ENCODE measurements at places on chromosomes 13 and 19. TPM values are rescaled to one million over a fixed set of nuclear protein-coding genes. Genes with fewer than 3 reads are reported as not detected.

DNA sequence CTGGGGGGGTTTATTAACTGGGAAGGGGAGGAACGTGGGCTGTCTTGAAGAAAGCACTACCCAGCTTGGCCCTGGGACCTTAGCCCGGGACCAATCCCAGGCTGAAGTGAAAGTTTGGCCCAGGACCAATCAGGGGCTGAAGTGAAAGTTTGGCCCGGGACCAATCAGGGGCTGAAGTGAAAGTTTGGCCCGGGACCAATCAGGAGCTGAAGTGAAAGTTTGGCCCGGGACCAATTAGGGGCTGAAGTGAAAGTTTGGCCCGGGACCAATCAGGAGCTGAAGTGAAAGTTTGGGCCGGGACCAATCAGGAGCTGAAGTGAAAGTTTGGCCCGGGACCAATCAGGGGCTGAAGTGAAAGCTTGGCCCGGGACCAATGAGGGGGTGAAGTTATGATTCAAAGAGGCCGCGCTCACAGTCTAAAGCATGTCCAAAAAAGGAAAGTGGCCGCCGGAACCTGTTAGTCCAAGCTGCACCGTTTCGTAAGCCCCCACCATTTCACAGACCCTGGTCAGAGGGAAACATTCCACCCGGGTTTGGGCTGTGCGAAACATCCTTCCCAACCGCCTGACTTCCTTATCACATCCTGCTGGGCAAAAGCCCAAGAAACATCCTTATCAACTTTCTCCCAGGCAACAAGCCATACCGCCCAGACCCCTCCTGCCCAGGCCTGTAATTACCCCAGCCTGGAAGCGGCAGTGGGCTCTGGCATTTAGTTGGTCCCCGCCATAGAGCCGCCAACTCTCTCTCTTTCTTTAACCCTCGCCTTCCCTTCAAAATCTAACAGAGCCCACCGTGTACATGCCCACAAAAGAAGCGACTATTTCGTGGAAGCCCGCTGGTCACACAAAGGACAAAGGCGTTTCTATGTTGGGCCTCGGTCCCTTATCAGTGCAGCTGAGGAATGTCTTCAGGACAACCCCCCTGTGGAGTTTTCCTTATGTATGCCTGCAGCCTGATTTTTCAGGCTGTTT, 1.1 kb downstream of the ZNF850 start:
- no peak for DNase-seq

- DNase-seq: no peak
These were observed 227.5 kb upstream of the STARD13 start for GRCh38 chr13:33512880-33513554.

DNA sequence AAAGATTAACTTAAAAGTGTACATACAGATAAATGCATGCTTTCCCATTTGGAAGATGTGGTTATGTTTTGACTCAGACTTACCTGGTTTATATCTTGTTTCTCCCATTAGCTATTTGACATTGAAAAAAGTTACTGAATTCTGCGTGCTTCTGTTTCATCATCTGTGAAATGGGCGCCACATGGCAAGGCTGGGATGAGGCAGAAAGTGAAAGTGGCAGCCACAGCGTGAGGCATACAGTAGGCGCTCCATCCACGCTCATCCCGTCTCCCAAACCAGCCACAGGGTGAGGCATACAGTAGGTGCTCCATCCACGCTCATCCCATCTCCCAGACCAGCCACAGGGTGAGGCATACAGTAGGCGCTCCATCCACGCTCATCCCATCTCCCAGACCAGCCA, 14.0 kb upstream of the TMEM255B start:
- no peak for DNase-seq

ZNF880 gene
- total RNA-seq: 6.9 TPM

SMIM44 gene
- total RNA-seq: not detected

DNA sequence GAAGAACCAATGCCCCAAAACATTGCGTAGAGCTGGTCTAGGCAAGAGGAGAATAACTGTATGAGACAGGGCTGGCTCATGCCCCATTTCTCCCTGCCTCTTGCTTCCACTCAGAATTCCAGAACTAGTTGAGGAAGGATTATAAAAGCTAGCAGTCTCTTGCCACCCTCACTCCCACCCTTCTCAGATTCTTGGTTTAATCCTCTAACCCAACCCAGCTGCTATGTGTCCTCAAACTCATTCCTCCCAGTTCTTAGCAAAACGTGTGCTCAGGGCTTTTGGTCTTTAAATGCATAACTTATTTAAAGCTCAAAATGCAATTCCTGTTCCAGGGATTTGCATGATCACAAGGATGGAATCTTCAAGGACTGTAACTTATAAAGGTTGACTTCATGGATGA, 466.3 kb downstream of the COG6 start:
- no peak for DNase-seq

CCDC194 gene
- total RNA-seq: 0.37 TPM

- peak; percentile 88 for DNase-seq
These were observed 5.9 kb upstream of the EHD2 start for GRCh38 chr19:47707135-47707925.

DNA sequence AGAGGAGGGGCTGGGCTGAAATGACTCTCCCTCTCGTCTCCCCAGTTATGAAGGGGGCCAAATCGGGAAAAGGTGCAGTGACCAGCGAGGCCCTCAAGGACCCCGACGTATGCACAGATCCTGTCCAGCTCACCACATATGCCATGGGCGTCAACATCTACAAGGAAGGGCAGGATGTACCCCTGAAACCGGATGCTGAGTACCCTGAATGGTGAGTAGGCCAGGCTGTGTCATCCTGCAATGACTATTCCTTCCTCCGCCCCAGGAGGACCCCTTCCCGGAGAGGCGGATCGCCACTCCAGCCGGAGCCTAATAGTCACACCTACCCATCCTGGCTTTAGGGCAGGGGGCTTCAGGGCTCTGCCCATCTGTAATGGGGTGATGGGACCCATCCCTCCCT, 2.6 kb downstream of the MRPL54 start:
- DNase-seq: no peak

TNFSF13B gene
- 3.3 TPM for total RNA-seq

TMEM161A gene
- total RNA-seq: 36.1 TPM

PPAN gene
- 123 TPM for total RNA-seq

DNA sequence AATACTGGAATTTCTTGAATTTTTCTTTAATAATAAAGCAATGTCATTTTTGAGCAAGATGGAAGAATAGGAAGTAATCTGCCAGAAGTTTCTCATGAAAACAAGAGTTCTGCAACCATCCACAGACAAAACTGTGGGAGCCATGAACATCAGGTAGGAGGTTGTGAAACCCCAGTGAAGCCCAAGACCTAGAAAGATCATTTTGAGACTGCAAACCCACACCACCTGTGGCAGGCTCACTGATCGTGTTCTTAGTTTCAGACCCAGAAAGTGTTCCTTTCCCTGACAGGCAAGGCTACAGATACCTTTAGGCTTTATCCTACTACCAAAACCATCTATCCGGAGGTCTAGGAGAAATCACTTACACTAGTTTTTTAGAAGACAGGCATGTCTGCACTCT, 2189.8 kb upstream of the PCDH20 start:
- DNase-seq: no peak

DNA sequence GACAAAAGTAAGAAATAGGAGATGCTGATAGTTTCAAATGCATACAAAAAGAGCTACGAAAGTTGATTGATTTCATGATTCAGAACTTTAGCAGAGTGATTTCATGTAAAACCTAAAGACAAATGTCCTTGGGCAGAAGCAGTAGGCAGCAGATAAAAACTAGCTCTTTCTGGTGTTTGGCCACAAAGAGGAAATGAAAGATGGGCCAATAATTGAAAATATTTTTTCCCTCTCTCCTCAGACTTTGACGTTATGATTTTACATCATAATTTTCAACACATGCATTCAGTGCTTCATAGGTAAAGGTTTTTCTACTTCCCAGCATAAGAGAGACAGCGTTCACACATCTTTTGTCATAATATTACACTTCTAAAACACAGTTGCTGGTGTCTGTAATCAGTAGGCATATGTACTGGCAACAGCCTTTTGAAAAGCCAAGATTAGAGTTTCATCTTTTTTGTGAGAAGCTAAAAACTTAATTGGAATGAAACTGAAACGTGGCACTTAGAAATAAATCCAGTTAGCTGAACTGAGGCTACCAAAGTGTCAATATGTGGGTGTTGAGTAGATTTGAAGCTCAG, 9.3 kb downstream of the SCEL start:
- no peak for DNase-seq

- DNase-seq: no peak
These were observed 177.1 kb upstream of the RFC3 start for GRCh38 chr13:33640832-33641231.

DNA sequence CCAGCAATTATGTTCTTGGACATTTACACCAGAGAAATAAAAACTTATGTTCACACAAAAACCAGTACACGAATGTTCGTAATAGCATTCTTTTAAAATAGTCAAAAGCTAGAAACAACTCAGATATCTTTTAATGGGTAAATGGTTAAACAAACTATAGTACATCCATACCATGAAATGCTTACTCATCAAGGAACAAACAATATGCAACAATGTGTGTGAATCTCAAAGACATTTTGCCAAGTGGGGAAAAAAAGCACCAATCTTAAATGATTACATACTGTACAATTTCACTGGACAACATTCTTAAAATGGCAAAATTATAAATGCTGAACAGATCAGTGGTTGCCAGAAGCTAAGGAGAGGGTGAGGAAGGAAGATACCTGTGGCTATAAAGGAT, 36.6 kb downstream of the MYCBP2 start:
- DNase-seq: no peak

KLK12 gene
- total RNA-seq: not detected

PSG2 gene
- total RNA-seq: not detected

Measured in MCF 10A (cell line).